ENCODE measurements at places on chromosomes 2 and 18.

GRCh38 chr2:159084384-159085370 lies 116.2 kb downstream of the TANC1 start:
- peak; percentile 40 for DNase-seq

DNA sequence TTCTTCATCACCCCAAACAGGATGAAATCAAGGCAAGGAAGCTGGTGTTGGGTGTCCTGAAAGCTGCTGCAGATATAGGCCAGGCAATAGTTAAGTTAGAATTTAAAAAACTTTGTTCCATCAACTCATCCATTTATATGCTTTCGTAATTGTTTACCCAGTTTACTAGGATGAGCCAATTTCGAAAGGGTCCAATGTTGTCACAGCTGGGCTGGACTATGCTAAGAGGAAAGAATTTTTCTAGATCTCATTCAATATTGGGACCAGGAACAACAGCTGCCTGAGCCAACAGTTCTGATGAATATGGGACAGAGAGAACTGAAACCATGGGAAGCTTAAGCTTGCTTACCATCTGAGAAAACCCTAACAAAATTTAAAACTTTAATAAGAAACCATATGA lies 21.6 kb upstream of the SP3 start:
- peak; percentile 43 for DNase-seq

GRCh38 chr2:227052879-227053278 lies 111.1 kb downstream of the COL4A4 start:
- DNase-seq = no peak

GRCh38 chr18:8705238-8705960 lies at the start of gene MTCL1:
Gene MTCL1, plus strand, starts transcription at chr18:8705556. Its CDS starts 105 bp downstream, at chr18:8705661.
- no peak for DNase-seq

DNA sequence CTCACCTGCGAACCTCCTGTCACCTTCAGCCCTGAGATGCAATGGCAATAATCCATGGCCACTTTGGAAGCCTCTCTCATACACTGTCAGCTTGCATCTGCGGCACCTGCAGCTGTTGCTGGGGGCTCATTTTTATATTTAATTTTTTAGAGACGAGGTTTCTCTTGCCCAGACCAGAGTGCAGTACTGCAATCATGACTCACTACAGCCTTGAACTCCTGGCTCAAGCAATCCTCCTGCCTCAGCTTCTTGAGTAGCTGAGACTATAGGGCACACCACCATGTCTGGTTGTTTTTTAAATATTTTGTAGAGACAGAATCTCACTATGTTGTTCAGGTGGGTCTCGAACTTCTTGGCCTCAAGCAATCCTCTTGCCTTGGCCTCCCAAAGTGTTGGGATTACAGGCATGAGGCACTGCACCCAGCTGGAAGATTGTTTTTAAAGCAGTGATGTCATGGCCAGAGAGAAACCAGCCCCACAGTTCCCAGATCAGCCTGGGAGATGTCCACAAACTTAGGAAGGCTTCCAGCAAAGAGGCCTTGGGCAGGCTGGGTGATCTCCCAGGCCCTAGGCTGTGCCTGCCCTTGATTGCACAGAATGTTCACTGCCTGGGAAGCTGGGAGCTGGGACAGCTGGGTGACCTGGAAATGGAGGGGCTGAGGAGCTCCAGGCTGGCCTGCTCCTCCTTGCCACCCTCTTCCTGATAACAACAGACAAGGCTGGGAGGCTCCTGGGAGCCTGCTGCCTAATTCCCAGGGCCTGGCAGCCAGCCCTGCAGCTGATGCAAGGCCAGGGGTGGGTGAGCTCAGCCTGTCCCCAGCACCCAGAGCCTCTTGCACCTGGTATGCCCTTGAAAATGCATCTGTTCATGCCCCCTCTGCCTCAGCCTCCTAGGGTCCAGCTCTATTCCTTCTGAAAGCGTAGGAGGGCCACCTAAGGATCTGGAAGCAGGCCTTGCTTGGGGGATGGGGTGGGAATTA lies 27.1 kb downstream of the SH2D6 start:
- peak; percentile 84 for DNase-seq

Data from IMR-90 (cell line).